Right lobe of liver (tissue), 6 donors: ENCODE measurements at places on chromosomes 3 and 15. TPM values are rescaled to one million over a fixed set of nuclear protein-coding genes. Genes with fewer than 3 reads are reported as not detected.

Gene RSRC1
- 22.1 TPM for total RNA-seq

Gene NPTN
- 49.9 TPM for total RNA-seq

Gene CCDC39
- total RNA-seq = not detected

Gene CNTN3
- 2.3 TPM for total RNA-seq

Gene PRR23B
- not detected for total RNA-seq

Gene RASGRP1
- 0.26 TPM for total RNA-seq

- no peak overlapping the region for H3K4me3 ChIP-seq
- H3K4me1 ChIP-seq = no peaks in the 10 kb centered on the region
- no peaks in the 10 kb centered on the region for H3K27me3 ChIP-seq
- DNase-seq = no peak
- no peaks in the 10 kb centered on the region for H3K36me3 ChIP-seq
These were observed 156.8 kb downstream of the FOXB1 start for GRCh38 chr15:60160909-60161308.

- H3K36me3 ChIP-seq = no peaks in the 10 kb centered on the region
- no peaks in the 10 kb centered on the region for H3K27me3 ChIP-seq
- no peak for DNase-seq
- H3K27ac ChIP-seq = no peak overlapping the region
These were observed 80.2 kb upstream of the ACP3 start for GRCh38 chr3:132236701-132237651.

GRCh38 chr3:52339612-52340011 is 23.5 kb downstream of the DNAH1 start:
- H3K4me1 ChIP-seq = no peaks in the 10 kb centered on the region
- no peak overlapping the region for H3K4me3 ChIP-seq
- no peaks in the 10 kb centered on the region for H3K36me3 ChIP-seq
- H3K27ac ChIP-seq = no peak overlapping the region
- H3K27me3 ChIP-seq = no peaks in the 10 kb centered on the region

GRCh38 chr3:99253963-99254355 is 352.5 kb upstream of the DCBLD2 start:
- H3K4me1 ChIP-seq = no peaks in the 10 kb centered on the region
- no peaks in the 10 kb centered on the region for H3K36me3 ChIP-seq
- no peak overlapping the region for H3K4me3 ChIP-seq
- H3K27me3 ChIP-seq = no peaks in the 10 kb centered on the region

DNA sequence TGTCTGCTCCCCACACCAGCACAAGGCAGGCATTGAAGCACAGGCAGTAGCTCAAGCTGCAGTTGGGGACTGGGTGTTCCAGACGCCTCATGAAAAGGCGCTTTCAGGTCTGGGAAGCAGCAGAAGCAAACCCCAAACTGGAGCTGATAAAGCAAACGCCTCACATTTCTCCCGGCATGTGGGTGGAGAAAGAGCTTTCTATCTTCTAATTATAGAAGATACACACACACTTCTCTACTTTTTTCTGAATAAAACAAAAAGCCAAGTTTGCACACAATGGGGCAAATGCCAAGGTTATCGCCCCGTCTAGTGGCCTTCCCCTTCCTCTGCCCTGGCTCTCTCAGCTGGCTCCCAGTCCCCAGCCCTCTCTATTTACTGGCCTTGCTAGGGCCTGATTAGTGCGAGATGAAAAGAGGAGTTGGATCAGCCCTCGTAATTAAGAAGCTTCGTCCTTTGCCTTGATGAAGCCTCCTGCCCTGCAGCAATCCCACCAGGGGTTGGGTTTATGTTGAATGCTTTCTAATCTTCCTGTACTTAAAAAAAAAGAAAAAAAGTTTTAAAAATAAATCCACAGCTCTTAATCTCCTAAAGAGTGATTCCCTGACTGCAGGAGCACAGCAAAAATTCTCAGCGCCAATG is 120.2 kb downstream of the MEGF11 start:
- H3K27me3 ChIP-seq = no peaks in the 10 kb centered on the region
- DNase-seq = no peak
- H3K36me3 ChIP-seq = no peaks in the 10 kb centered on the region
- H3K4me3 ChIP-seq = no peak overlapping the region
- no peak overlapping the region for H3K27ac ChIP-seq
- H3K4me1 ChIP-seq = no peaks in the 10 kb centered on the region

GRCh38 chr3:83567935-83568334 is 1390.9 kb upstream of the CADM2 start:
- H3K27ac ChIP-seq = no peak overlapping the region
- no peaks in the 10 kb centered on the region for H3K4me1 ChIP-seq
- no peaks in the 10 kb centered on the region for H3K36me3 ChIP-seq
- no peak overlapping the region for H3K4me3 ChIP-seq

DNA sequence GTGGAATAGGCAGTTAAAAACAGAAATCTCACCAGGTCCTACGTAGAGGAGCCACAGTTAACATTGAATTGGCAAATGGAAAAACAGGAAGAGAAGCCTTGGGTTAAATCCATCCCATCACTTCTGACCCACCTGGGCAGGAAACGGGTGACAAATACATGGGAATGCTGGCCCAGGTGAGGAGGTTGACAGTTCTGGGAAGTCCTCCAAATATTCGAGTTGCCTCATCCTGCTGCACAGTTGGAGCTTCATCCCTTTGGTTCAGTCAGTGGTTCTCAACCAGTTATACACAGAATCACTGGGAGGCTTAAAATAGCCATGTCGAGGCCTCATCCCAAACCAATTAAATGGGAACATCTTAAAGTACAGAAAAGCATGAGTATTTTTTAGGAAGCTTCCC is 5.3 kb downstream of the MYZAP start:
- no peak overlapping the region for H3K27ac ChIP-seq
- H3K27me3 ChIP-seq = no peaks in the 10 kb centered on the region
- no peaks in the 10 kb centered on the region for H3K36me3 ChIP-seq
- no peak for DNase-seq

- H3K27me3 ChIP-seq = no peaks in the 10 kb centered on the region
- H3K4me3 ChIP-seq = no peak overlapping the region
- DNase-seq = peak; percentile 45
- no peaks in the 10 kb centered on the region for H3K36me3 ChIP-seq
- H3K4me1 ChIP-seq = peaks cover 30% of the 10 kb centered on the region
These were observed 69.6 kb downstream of the CHDH start for GRCh38 chr3:53776494-53777101.

GRCh38 chr3:158819282-158819681 is 17.4 kb downstream of the MFSD1 start:
- no peak overlapping the region for H3K4me3 ChIP-seq
- peaks cover 4% of the 10 kb centered on the region for H3K36me3 ChIP-seq
- no peaks in the 10 kb centered on the region for H3K27me3 ChIP-seq
- H3K4me1 ChIP-seq = no peaks in the 10 kb centered on the region
- H3K27ac ChIP-seq = peak overlapping the region; percentile 24
- no peak for DNase-seq

- H3K36me3 ChIP-seq = no peaks in the 10 kb centered on the region
- no peak overlapping the region for H3K4me3 ChIP-seq
- no peaks in the 10 kb centered on the region for H3K27me3 ChIP-seq
- H3K27ac ChIP-seq = peak overlapping the region; percentile 43
- no peaks in the 10 kb centered on the region for H3K4me1 ChIP-seq
These were observed 777 bp upstream of the SLC51A start for GRCh38 chr3:196215493-196216020.

DNA sequence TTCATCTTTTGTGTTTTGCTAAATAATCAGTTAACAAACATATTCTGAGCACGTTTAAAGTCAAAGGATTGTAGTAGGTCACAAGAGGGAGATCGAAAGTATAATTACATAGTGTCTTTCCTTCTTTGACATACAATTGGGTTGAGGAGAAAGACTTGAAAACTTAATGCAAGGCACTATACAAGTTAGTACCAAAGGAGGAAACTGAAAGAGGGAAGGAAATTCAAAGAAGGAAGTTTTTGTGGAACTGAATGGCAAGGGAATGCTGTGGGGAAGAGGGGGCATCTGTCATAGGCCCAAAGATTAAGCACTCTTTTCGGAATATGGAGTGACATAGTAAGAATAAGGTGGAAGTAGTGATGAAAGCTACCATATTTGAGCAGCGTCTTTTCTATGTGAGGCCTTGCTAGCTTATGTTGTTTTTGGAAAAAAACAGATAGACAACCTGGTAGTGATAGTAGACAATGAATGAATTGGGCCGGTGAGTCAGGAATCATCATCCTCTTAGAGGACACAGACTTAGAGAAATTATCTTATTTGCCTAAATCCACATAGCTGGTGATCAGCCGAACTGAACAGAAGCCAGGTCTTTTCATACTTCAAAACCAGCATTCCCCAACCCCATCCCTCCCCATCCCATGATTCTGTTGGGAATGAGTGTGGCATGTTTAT is 10.2 kb downstream of the MBNL1 start:
- DNase-seq = no peak
- H3K36me3 ChIP-seq = no peaks in the 10 kb centered on the region
- H3K4me1 ChIP-seq = no peaks in the 10 kb centered on the region
- no peaks in the 10 kb centered on the region for H3K27me3 ChIP-seq

DNA sequence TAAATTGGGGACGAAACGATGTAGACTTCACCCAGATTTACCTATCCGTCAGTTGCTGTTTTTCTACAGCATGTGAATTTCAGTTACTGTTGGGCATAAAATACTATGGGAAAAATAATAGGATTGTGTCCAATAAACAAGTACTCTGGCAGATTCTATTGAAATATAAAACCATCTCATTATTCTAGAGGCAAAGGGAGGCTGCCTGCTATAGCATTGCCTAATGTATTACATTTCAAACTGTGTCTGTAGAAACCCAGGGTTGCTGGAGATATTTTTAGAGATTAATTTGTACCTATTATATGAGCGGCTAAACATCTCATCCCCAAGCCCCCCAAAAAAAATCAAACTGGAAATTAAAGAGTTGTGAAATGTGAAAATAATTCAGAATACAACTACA is 159.6 kb upstream of the IL12A start:
- no peaks in the 10 kb centered on the region for H3K27me3 ChIP-seq
- no peaks in the 10 kb centered on the region for H3K36me3 ChIP-seq
- peaks cover 11% of the 10 kb centered on the region for H3K4me1 ChIP-seq
- H3K4me3 ChIP-seq = no peak overlapping the region

- peaks cover 17% of the 10 kb centered on the region for H3K4me1 ChIP-seq
- peak overlapping the region; percentile 93 for H3K27ac ChIP-seq
- DNase-seq = no peak
- peak overlapping the region; percentile 75 for H3K4me3 ChIP-seq
- no peaks in the 10 kb centered on the region for H3K36me3 ChIP-seq
These were observed 1.9 kb downstream of the TBL1XR1 start for GRCh38 chr3:177195242-177195991.

GRCh38 chr15:80006946-80007345 is 36.0 kb upstream of the BCL2A1 start:
- DNase-seq = no peak
- H3K4me3 ChIP-seq = no peak overlapping the region
- H3K4me1 ChIP-seq = no peaks in the 10 kb centered on the region
- no peaks in the 10 kb centered on the region for H3K36me3 ChIP-seq

DNA sequence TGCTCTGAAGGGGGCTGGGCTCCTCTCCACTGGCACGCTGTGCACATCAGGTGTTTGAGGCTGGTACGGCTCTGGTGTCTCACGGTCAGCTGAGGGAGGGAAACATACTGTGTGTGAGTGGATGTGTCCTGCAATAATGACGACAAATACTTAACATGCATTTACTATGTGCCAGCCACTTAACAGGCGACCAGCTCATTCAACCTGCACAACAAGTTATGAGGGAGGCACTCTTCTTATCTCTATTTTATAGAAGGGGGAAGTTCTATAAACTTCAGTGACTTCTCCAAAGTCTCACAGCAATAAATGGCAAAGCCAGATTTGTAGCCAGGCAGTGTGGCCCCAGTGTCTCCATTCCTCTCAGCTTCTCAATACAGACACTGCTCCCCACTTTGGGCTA is 83.1 kb upstream of the LINGO1 start:
- H3K4me1 ChIP-seq = no peaks in the 10 kb centered on the region
- DNase-seq = no peak
- H3K27ac ChIP-seq = no peak overlapping the region
- no peaks in the 10 kb centered on the region for H3K27me3 ChIP-seq
